ENCODE measurements at places on chromosomes 13 and 19.

DNA sequence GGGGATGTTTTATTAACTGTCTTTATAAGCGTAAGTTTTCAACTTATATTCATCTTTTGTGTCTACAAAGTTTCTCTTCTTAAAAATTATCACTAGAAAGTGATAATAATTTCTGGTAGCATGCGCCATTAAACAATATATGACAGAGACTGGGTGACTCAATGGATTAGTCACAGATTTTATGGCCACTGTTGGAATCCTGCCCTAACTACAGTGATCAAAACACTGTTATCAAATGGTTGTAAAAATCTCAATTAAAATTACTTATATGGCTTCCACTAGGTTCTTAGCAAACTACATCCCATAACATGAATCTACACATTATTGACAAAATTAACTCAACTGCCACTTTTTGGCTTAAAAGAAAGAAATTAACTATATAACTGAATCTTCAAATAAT is 350.0 kb downstream of the DACH1 start:
- DNase-seq = no peak

DNA sequence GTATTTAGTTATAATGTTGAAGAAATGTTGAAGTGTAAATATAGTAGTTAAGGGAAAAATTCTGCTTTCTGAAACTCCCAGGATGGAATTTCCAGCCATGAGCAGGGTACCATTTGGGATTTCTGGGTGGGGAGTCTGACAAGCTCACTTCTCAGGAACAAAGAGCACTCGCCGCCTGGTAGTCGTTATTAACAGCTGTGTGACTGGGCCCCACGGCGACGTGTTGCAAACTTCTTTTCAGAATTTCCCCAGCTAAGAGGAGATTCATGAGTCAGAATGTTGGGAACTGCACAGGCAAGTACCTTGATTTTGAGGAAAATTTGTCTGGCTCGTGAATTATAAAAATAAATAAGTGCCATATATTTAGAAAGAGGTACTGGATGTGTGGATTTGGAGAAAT is 103.7 kb downstream of the LACC1 start:
- no peak for DNase-seq

DNA sequence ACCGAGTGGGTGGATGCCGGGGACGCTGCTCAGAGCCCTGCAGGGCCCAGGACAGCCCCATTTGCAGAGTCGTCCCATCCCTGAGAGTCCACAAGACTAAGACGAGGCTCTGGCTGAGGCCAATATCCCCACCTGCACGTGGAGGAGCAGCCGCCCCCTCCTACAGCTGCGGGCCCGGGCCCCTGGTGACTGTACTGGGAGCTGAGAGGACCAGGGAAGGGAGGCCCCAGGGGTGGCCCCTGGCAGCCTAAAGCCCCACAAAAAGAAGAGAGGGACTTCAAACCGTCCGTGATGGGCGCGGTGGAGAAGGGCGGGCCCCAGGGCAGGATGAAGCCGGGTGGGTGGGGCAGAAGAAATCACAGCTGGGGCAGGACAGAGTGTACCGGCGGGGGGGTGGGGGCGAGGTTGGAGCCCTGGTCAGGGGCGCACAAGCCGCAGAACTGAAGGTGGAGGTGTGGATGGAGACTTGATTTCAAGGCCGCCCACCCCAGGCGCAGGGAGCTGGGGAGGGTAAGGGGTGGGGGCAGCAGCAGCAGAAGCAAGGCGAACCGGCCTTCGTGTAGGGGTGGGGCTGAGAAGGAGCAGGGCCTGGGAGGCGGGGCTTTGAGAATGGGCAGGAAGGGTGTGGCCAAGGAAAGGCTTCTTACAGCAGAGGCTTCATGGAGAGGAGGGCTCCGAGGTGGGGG is 12.9 kb downstream of the CFD start:
- DNase-seq = no peak

GRCh38 chr13:85864963-85865530 is 65.8 kb upstream of the SLITRK6 start:
- peak; percentile 31 for DNase-seq

GRCh38 chr19:58154679-58155648 is 4.4 kb upstream of the ZNF329 start:
- DNase-seq = peak; percentile 95

- DNase-seq = peak; percentile 17
Observed at GRCh38 chr19:2774083-2774679, 8.9 kb downstream of the SGTA start.

DNA sequence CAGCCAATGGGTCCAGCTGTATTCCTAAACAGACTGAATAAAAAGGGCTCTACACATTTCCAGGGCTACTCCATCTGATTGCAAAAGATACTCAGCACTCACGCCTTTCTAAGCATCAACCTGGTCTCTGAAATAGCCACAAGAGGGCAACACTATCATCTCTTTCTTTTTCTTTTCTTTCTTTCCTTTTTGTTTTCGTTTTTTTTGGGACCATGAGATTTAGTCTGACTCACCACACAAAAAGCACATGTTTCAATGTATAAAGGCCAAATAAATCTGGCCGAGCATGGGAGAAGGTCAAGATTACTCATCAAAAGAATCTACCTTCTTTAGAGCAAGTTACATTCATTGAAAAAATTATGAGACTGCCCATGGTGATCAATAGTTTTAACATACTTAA is 805.6 kb upstream of the ARGLU1 start:
- no peak for DNase-seq

DNA sequence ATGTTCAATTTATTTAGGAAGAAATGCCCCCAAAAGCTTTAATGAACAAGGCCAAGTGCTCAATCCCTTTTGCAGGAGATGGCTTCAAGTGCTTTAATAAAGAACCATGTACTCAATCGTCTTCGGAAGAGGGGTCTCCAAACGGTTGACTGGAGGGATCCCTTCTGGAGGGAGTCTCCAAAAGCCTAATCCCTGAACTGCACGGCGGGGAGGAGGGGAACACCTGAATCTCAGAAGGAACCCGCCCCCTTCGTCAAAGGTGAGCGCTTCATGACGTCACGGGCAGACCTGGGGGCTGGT is 505 bp downstream of the PAF1 start:
- DNase-seq = no peak

- DNase-seq = no peak
Observed at GRCh38 chr19:50829801-50830200, 3.6 kb downstream of the KLK15 start.

DNA sequence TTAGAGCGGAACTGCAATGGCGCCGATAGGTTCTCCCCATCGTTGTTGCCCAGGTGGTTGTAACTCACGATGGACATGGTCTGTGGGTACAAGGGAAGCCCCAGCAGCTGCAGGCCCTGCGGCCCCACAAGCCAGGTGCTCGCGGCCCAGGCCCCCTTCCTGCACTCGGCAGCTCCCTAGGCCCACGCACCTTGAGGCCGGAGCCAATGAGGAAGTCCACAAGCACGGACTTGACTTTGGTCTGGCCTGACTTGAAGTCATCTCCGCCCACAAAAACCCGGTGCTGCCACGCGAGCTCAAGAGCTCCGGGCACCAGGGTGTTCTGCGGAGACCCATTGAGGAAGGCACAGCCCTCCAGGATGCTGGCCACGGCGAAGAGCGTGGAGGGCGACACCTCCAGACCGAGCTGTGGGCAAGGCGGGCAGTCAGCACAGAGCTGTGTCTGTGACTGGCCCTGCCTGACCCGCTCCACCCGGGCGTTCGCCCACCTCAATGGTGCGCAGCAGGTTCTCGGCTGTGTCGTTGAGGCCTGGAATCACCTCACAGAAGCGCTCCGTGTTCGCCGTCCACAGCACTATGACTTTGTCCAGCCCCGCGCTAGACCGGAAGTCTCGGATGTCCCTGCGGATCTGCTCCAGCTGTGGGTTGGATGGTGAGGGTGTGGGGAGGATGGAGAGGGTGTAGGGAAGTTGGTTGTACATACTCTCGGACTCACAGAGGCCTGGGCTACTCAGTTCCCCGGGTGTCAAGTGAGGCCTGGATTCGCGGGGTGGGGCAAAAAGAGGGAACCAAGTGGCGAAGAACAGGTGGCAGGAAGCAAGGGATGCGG is 1.9 kb downstream of the ISYNA1 start:
- DNase-seq = no peak

DNA sequence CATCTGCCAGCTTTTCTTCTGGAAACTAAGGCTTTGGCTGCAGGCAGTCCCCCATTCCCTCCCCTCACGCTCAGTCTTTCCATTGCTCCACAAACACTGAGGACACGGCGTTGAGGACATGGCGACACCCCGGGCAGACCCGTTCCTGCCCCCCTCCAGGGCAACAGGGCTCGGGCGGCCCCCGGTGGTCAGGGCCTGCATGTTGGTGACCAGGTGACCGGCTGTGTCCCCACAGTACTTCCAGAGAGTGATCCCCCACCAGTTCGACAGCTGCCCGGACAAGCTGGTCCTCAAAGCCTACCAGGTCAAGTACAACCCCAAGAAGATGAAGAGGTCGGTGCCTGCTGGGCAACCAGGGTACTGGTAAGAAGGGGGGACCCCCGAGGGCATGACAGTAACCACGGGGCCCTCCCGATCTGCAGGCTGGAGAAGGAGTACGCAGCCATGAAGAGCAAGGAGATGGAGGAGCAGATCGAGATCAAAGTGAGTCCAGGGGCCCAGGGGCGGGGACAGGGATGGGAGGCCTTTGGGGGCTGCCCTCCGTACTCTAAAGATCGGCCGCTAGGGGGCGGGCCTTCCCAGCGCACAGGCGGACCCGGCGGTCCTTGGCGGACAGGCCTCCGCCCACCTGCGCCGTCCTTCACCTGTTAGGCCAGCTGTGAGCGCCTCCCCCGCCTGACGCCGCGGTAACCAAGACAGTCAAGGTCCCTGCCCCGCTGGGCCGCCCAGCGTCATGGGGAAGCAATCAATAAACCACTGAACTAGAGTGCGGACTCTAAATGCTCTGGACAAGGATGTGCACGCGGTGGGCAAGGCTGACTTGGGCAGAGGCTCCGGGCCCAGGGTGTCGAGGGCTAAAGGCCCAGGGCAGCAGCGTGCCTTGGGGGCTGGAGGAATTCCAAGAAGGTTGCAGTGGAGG is 21.1 kb downstream of the PRR36 start:
- peak; percentile 89 for DNase-seq

DNA sequence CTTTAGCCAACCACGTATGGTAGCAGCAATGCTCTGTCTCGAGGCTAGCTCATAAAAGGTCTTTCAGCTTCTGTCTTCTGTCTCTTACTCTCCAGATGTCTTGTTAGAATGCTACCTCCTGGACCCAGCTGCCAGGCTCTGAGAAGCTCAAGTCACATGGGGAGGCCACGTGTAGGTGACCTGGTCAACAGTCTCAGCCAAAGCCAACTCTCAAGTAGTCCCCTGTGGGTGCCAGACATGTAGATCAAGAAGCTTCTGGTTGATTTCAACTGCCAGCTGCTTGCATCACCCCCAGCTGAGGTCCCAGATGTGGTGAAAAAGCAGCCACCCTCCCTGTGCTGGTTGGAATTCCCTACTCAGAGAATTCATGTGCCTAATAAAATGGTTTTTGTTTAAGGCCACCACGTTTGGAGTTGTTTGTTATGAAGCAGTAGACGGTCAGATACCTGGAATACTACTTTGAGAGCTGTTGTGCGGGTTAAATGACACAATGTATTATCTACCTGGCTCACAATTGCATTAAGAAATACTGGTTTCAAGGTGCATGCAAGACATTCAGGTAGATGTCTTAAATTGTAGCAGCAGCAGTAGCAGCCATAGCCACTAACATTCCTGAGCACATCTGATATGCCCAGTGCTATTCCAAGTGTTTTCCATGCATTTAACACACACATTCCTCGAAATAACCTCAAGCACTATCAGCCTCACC is 131.0 kb upstream of the RFC3 start:
- no peak for DNase-seq

GRCh38 chr13:64849196-64849595 is 2380.9 kb downstream of the PCDH9 start:
- DNase-seq = no peak

- DNase-seq = peak; percentile 37
Observed at GRCh38 chr13:99085139-99085807, 107.4 kb upstream of the DOCK9 start.

- peak; percentile 16 for DNase-seq
Observed at GRCh38 chr19:55703790-55704215, 28.8 kb downstream of the EPN1 start.

DNA sequence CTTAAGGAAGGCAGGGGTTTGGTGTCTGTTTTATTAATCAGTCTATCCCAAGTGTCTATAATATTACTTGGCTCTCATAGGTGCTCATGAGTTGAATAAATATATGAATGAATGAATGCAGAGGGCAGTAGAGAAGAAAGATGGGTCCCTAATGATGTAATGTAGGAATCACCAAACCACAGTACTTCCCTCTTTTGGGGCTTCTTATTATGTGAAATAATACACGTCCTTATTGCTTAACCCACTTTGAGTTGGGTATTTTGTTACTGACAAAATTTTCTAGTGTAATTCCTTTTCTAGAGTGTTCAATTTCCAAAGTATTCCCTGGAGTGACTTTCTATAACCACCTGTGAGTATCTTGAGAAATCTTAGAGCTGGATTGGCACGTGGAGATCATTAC is 13.2 kb downstream of the KLK5 start:
- no peak for DNase-seq

- no peak for DNase-seq
Observed at GRCh38 chr19:47437500-47437899, 18.2 kb upstream of the MEIS3 start.

GRCh38 chr13:48110931-48111721 is 16.2 kb upstream of the MED4 start:
- no peak for DNase-seq

DNA sequence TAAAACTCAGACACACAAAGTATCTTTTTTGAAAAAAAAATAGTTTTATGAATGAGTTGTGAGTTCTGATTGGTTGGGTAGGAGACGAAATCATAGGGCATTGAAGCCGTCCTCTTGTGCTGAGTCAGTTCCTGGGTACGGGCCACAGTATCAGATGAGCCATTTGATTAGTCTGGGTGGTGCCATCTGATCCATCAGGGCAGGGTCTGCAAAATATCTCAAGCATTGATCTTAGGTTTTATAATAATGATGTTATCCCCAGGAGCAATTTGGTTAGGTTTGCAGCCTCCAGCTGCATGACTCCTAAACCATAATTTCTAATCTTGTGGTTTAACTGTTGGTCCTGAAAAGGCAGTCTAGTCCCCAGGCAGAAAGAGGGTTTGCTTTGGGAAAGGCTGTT is 1310.6 kb downstream of the SLITRK1 start:
- DNase-seq = no peak

DNA sequence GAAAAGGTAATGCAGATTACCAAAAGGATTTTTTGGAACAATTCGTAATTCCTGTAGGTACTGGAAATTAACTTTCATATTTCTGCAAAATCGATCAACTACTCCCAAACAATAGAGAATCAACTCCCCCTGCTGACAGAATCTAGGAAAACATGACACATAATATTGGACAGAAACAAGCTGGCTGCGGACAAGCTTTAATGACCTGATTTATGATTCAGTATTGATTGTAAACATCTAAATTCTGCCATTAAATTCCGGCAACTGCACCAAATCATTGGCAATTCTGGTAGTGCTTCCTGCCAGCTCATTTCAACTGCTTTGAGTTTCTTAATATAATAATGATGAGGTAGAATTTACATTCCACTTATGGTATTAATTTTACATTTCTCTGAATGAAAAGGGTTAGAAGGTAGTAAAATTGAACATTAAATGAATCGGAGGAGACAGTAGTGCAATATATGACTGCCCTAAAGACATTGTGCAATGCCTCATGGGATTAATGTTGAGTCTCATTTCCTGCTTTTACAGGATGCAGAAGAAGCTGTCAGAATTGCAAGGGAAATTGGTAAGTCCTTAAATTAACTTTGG is 146.5 kb downstream of the PCCA start:
- peak; percentile 68 for DNase-seq

Measured in NCI-H526 (cell line).